Kidney capillary endothelial cell (primary cell): ENCODE measurements at places on chromosomes 1 and 21.

GRCh38 chr1:201436393-201436792, 14.9 kb upstream of the TNNI1 start:
- DNase-seq: no peak

DNA sequence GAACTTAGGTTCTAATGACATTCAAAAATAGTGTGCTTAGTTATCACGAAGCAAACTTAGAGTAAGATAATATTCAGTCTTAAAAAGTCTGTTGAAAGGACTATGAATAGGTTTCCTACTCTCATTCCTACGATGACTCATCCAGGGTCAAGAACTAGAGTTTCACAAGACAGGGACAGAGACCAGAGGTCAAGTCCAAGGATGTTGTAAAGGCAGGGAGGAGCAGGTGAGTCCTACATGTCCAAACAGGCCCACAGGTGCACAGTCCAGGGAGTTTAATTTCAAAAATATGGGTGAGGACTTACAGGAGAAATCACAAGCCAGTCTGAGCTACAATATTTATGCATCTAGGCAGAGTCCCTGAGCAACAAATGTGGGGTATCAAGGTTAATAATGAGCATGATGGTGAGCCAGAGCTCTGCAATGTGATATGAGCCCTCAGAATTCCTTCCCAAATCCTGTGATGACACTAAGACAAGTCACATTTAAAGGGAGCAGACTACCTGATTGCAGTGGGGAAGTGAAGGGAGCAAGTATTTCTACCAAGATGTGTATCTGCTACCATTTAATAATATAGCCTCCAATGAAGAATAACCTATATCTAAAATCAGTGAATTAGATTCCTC, 100.0 kb upstream of the NRIP1 start:
- DNase-seq: no peak

DNA sequence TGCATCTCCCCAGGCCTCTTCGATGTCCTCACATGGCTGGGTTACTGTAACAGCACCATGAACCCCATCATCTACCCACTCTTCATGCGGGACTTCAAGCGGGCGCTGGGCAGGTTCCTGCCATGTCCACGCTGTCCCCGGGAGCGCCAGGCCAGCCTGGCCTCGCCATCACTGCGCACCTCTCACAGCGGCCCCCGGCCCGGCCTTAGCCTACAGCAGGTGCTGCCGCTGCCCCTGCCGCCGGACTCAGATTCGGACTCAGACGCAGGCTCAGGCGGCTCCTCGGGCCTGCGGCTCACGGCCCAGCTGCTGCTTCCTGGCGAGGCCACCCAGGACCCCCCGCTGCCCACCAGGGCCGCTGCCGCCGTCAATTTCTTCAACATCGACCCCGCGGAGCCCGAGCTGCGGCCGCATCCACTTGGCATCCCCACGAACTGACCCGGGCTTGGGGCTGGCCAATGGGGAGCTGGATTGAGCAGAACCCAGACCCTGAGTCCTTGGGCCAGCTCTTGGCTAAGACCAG, 14.3 kb downstream of the HTR6 start:
- no peak for DNase-seq

- DNase-seq: no peak
Observed at GRCh38 chr1:44594353-44594752, 79.9 kb downstream of the TMEM53 start.
